ENCODE measurements at places on chromosomes 3 and 15. TPM values are rescaled to one million over a fixed set of nuclear protein-coding genes. Genes with fewer than 3 reads are reported as not detected.

Gene ANAPC13
- 30.0 TPM for total RNA-seq

Gene RTP1
- not detected for total RNA-seq

Gene MESP2
- 0.84 TPM for total RNA-seq

Gene SPINK8
- not detected for total RNA-seq

Gene C3orf85
- total RNA-seq, result 31.9 TPM

Gene ATP8B4
- 5.9 TPM for total RNA-seq

Gene C2CD4A
- 0.22 TPM for total RNA-seq

Gene SNX22
- 0.73 TPM for total RNA-seq
